Stimulated activated CD8-positive, alpha-beta memory T cell treated with anti-CD3 and anti-CD28 coated beads, Interleukin-7, amount 100 ng/mL, for 1 hour (primary cell): ENCODE measurements at places on chromosomes 1 and 21.

GRCh38 chr1:208437401-208437800, 193.2 kb upstream of the PLXNA2 start:
- DNase-seq: no peak

DNA sequence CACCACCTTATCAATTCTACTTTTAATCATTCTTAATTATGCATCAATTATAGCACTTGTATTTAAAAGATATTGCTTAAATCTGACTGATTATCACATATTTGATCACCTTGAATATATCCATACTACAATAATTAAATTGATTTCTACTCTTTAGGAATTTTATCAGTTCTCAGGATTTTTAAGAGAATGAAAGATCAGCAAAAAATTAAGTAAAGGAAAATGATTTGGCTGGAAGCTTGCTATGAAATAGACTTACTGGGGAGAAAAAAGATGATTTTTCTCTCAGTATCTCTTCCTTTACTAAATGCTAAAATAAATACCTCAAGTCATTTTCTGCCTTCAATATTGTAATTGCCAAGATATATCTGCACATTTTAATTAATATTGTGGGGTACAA, 848.6 kb downstream of the LTN1 start:
- DNase-seq: no peak

DNA sequence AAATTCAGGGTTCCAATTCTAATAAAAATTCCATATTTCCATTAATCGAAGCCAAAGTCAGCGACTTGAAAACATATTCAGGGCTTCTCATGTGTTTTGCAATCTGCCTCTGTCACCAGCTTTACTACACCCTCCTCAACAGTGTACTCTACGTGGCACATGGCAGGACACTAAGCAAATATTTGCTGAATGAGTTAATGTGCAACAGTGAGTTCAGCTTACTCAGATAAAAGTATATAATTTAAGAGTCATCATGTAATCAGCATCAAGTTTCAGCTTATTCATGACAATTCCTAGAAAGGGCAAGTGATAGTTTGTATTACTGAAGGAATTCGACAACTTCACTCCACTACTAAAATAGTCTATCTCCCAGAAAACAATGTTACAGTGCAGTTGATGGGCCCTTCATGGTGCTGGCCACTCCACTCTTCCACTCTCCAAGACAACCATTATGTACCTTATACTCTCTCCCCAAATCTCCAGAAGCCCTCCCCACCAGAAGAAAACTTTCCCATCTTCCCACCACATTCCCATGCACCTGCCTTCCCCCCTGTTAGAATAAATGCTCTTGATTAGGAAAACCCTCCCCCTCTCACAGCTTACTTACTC, 97.3 kb downstream of the TTLL7 start:
- no peak for DNase-seq

DNA sequence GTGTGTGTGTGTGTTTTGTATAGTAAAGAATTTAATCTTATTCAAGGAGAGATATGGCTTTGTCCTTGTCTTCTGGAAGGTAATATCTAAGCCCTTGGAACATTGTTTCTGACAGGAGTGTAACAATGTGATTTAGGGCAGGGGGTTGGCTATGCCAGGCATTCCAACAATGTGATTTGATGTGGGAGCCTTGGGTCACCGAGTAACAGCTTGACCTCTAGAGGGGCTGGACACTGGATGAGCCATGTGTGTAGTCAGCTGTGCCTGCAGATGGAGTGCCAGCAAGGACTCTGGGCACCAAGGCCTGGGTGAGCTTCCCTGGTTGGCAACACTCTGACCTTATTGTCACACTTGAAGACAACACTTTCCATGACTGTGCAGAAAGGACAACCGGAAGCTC, 336.1 kb upstream of the ZP4 start:
- DNase-seq: no peak

DNA sequence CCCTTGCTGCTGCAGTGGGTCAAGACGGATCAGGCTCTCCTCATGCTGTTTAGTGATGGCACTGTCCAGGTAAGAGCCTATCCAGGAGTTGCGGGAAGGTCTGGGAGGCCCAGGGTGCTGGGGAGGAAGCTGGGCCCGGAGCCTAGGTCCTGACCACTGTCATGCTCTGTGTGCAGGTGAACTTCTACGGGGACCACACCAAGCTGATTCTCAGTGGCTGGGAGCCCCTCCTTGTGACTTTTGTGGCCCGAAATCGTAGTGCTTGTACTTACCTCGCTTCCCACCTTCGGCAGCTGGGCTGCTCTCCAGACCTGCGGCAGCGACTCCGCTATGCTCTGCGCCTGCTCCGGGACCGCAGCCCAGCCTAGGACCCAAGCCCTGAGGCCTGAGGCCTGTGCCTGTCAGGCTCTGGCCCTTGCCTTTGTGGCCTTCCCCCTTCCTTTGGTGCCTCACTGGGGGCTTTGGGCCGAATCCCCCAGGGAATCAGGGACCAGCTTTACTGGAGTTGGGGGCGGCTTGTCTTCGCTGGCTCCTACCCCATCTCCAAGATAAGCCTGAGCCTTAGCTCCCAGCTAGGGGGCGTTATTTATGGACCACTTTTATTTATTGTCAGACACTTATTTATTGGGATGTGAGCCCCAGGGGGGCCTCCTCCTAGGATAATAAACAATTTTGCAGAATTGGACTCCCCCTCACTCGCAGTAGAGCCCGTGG, 1.7 kb downstream of the DYNLT4 start:
- DNase-seq: no peak
